ENCODE measurements at places on chromosomes 11 and 22.
A peak's percentile ranks its signal among the peaks of the same experiment; 100 is the strongest.

DNA sequence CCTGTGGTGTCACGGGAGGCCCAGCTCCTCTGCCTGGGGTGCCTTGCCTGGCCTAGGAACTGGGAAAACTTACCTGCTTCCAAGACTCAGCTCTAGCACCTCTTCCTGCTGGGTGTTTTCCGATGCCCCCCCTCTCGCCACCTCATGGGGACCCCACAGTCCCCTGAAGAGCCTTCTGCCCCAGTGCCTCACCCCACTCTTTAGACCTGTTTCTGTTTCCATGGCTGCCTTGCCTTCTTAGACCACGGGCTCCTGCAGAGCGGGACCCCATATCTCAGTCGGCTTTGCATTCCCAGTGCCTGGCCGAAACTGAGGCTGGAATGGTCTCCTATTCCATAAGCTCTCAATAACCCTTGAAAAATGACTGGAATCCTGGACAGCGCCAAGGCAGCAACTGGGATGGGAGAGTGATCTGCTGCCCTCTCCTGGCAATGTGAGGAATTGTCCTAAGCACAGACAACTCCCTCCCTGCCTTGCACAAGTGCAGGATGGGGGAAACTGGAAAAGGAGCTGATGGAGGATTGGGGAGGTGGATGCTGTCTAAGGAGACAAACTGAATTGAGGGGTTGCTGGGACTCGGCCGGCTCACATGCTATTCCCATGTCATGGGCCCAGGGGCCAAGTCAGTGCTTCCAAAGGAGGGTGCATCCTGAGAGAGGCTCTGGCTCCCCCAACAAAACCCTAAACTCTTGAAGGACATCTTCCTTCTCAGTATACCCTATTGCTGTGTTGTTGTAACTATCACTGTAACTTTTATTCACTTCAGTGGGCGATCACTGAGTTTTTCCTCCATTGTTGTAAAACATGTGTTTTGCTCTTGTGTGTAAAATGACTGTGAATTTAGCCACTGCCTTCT is 26.6 kb upstream of the IL17RA start:
- peak; percentile 17 for DNase-seq

DNA sequence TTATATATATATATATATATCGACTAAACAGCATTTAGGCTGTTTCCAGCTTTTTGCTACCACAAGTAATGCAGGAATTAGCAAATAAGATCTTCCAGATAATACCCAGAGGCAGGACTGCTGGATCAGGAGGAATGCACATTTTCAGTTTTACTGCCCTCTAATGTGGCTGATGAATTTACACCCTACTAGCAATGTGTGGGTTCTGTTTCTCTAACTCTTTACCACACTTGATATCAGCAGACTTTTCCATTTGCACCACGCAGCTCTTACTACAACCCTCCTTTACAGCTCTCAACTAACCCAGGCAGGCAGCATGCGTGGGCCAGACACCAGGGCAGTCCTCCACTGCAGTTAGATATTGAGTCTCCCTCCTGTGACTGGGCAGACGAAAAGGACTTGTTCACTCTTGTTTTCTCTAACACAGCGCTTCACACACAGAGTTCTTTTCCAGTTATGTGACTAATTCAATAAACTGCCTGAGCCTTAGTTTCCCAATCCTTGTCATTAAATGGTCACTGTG is 67.7 kb downstream of the IGLL5 start:
- DNase-seq, result no peak

DNA sequence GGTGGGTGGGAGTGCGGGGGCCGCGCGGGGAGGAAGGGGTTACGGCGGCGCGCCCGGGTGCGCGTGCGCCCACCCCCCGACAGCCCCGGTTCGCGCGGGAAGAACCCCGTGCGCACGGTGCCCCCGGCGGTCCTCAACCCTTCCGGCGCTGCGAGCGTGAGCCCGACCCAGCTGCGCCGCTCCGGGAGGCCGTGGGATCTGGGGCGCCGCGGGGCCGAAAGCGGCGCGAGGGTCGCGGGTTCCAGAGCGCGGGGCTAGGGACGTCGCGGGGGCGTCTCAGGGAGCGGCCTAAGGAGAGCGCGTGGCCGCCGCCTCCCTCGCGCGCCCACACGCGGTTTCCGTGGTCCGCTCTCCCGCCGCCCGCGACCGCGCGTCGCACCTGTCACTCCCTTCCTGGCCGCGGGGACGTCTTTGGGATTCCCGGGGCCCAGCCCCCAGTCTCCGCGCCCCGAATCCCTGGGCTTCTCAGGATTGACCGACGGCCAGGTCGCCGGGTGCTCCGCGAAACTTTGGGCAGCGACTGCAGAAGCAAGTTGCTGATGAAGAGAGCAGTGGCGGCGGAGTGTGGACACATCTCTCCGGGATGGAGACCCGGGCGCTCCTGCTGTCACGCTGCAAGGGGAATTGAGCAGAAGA is 582 bp downstream of the SREBF2 start:
- peak; percentile 41 for DNase-seq

GRCh38 chr22:20980938-20981722 is 967 bp upstream of the LZTR1 start:
- no peak for DNase-seq

GRCh38 chr11:33920838-33921613 is 29.1 kb upstream of the LMO2 start:
- DNase-seq, result no peak

DNA sequence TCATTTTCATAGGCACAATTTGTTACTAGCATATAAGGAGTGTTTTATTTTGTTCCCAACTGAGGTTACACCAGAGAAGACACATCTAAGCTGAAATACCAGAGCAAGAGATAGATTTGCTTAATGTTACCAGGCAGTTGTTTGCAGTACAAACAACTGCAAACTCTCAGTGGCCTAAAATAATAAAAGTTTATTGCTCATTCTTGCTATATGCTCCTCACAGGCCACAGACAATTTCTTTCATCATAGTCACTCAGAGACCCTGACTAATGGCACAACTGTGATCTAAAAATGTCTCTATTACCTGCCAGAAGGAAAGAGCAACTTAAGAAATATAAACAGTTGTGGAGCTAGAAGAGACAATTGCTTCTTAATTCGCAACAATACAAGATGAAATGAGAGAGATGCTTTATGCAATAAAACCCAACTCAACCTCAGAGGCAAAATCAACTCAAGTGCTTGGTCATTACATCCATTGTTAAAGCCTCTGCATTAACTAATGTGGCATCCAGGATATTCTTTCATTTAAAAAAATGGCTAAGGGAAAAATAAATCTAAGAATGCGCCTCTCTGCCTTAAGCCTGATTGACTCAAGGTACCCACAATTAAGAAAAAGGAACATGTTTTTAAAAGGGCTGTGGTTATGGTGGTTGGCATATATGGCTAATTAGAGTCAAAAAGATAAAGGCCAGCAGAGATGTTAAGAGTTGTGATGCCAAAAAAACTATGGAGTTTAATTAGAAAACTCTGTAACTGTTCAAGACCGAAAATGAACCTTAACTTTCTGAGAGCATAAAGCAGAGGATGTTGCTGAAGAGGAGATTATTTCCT is 103.7 kb downstream of the CD44 start:
- peak; percentile 44 for DNase-seq

Measured in central memory CD4-positive, alpha-beta T cell (primary cell).